Choroid plexus epithelial cell (primary cell): ENCODE measurements at places on chromosomes 5 and 9.
A peak's percentile ranks its signal among the peaks of the same experiment; 100 is the strongest.

GRCh38 chr5:89582768-89583339 is 699.9 kb upstream of the MEF2C start:
- DNase-seq, result peak; percentile 10

DNA sequence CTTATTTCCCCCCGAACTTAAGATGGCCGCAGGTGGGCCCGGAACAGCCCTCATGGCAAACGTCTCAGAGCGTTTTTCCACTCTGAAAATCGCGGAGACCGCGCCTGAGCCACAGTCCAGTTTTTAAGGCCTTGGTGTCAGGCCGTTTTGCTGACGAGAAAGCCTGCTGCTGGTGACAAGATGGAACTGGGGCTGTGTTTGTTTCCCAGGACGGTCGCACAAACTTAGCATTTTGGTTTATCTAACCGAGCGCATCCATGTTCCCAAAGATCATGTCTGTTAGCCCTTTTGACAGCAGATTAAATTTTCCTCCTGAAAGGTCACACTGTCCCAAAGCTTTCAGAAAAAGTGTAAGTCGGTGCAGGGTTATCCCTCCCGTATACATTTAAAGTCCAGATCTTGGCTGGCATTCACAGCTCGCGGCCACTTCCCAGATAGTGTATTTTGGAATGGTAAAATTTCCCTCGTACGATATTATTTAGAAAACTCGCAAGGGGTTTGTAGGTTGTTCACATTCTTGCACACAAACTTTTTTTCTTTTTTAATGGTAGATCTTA is 812 bp downstream of the SREK1 start:
- no peak for DNase-seq

DNA sequence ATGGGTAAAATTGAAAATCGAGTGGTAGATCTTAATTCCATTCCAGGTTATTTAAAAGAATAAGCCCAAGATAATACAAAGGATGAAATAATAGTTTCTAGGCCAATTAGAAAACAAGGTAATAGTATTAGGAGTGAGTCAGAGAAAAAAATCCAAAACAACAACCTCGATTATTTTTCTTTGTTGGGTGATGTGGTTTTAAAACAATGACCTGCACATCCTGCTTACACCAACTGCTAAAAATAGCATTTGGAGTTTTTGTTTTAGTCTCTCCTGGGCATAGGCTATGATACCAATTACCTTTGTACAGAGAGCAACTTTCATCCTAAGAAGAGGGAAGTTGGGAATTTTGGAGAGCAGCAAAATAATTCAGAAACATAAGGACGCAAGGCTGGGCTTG is 101.7 kb upstream of the MYO10 start:
- peak; percentile 44 for DNase-seq

GRCh38 chr5:178236679-178237078 is 4.1 kb upstream of the PHYKPL start:
- DNase-seq, result no peak
